ENCODE measurements at places on chromosomes 5 and 9.

GRCh38 chr5:120457839-120458507 lies 6.1 kb upstream of the PRR16 start:
- DNase-seq: peak; percentile 24

- DNase-seq: no peak
Observed at GRCh38 chr5:59790376-59790775, 103.2 kb downstream of the PDE4D start.

DNA sequence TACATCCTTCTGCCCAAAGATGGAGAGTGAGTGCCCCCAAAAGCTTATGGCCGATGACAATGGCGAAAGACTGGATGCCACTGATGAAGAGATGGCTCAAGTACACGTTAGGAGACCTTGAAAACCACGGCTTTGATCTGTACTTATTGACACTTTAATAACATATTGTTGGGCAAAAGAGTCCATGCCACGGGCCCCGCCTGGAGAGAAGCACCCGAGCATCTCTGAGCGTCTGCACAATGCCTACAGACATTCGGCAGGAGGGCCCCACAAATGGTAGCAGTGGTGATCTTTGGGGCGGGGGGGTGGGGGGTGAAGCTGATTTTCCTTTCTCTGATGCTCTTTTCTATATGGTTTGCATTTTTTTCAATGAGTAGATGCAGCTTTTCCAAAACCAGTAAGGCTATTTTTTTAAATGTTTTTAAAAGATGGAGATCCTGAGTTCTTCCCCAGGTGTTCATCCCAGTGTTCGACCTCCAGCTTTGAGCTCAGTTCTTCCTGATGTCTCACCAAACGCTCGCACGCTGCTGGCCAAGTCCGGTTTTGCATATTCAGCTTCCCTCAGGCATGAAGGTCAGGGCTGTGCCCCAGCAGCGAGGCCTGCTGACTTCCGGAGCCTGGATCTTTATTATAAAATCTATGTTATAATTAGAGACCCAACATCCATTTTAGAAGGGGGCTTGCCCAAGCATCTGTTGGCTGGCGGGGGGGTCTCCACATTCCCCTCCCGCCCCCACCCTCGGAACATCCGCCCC lies 34.3 kb upstream of the BARHL1 start:
- DNase-seq: no peak

DNA sequence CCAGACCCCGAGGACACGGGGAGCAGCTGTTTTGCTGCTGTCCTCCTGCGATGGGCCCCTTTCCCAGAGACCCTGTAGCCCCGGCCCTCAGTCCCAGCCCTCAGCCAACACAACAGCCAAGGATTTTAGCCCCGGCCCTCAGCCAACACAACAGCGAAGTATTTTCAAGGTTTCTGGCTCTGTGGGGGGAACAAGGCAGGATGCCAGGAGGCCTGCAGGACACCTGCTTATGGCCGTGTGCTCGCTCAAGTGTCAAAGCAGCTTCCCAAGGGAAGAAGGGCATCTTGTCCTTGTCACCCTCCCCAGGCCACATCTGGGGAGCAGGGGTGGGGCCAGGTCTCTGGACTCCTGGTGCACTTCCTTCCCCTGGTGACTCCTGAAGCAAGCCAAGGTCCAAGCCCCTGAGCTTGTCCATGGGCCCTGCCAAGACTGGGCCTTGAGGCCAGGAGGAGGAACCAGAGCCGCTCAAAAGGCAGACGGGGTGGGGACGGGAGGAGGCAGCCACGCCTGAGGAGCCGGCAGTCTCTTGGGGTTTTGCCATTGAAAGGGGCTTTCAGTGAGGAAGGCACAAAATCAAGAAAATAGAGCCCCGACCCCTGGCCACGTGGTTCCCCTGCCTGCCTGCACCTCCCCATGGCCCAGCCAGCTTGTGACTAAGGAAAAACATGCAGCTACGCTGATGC lies 10.8 kb downstream of the KCNT1 start:
- no peak for DNase-seq

DNA sequence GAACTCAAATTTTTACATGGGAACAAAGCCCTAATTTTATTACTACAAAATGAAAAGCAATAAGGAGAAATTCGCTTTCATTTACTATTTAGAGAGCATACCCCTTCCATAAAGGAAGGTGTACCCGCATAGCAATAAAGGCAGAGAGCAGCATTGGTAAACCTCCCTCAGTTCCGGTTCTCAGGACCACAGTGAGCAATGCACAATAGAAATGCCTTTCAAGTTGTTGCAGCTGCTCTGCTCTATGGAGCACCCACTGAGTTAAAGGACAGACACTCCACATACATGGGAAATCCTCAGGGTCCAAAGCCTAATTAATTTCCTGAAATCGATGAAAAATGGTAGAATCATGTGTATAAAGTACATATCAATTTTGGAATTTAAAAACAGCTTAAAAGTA lies 89.9 kb upstream of the MPDZ start:
- DNase-seq: no peak

- no peak for DNase-seq
Observed at GRCh38 chr5:14251733-14252132, 108.6 kb downstream of the TRIO start.

- DNase-seq: no peak
Observed at GRCh38 chr9:117092582-117092981, 322.3 kb downstream of the ASTN2 start.

DNA sequence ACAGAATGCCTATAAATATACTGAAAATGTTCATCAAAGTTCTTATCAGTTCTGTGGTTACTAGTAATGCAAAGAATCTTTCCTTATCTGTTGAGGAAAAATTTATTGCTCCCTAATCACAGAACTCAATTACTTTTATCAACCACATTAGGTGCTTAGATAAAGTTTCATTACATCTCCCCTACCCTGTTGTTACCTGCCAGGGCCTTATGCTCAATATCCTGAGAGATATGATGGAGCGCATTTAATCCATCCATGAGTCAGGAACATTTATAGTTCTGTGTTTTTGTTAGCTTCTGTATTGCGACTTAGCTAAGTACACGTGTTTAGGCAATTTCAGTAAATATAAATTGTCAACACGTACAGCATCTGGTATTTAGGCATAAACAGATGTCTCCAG lies 164.3 kb upstream of the ST8SIA4 start:
- no peak for DNase-seq

- DNase-seq: no peak
Observed at GRCh38 chr9:100498592-100498991, 25.6 kb downstream of the TMEFF1 start.

DNA sequence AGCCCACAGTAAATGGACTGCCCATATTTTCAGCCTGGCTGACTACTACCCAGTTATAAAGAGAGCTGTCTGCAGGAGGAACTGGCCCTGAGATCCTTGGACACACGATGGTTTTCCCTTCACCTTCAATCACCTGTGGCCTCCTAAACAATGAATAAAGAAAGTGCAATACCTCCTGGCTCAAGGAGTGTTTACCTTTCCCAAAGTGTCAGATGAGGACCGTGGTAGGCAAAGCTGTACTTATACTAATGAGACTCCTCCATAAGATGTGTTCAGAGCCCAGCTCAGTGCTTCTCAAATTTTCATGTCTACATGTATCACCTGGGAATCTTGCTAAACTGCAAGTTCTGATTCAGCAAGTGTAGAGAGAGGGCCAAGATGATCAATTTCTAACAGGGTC lies 284.5 kb upstream of the VLDLR start:
- DNase-seq: peak; percentile 17

GRCh38 chr9:14779566-14780022 lies 57.1 kb upstream of the CER1 start:
- DNase-seq: no peak

GRCh38 chr5:137833463-137833862 lies 34.2 kb upstream of the MYOT start:
- no peak for DNase-seq

- DNase-seq: no peak
Observed at GRCh38 chr9:115157245-115157674, 39.3 kb upstream of the TNC start.

GRCh38 chr5:77971776-77972468 lies 195.8 kb upstream of the TBCA start:
- no peak for DNase-seq

GRCh38 chr9:77729177-77729576 lies 81.1 kb upstream of the GNA14 start:
- no peak for DNase-seq

DNA sequence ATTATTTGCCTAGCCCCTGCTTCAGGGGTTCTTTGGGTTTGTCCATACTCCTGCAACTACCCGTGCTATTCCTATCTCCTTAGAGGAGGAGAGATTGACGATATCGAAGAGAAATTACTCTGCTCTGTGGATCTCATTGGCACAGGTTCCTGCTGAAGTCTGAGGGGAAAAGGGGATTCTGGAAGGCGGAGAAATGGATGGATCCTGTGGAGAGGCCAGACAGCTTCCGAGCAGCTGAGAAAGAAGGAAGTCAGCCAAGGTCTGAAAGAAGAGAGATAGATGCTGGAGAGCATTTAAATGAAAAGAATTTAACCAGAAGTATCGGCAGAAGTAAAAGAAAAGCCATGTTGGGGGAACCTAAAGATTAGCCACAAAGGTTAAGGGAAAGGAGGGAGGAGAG lies 40.4 kb upstream of the SPATA31C2 start:
- DNase-seq: no peak

DNA sequence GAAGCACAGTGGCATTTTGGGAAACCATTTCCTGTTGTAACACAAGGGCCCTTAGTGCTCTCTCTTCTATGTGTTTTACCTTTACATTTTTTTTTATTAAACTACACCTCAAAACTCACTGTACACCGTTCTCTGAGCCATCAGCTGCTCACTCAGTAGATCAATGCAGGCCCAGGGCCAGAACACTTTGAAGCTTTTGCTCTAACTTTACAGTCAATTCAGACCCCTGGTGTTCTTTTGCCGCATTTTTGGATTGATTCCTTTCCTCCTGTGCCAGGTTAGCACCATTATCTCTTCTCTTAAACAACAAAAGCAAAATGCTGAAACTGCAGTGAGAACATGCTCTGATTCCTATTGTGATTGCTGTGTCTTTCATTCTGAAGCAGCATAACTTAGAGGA lies 269.8 kb upstream of the RGMB start:
- DNase-seq: no peak

DNA sequence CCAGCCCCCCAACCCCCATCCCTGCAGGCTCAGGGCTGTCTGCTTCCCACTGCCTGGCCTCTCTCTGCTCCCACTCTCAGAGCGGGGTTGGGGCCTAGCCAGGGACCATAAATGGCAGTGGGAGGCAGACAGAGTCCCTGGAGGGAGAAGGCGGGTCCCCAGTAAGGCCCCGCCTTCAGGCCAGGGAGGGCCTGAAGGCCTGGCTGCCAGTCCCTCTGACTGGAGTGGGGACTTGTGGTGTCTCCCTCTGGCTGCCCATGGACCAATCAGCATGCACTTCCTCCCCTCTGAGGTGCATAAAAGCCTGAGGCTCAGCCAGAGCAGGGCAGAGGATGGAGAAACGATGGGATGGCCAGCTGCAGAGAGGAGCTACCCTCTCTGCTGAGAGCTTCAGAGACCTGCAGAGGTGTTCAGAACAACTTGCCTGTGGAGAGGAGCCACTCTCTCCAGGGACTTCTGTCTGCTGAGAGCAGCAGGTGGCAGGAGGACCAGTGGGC lies 2.7 kb upstream of the BTNL9 start:
- no peak for DNase-seq

DNA sequence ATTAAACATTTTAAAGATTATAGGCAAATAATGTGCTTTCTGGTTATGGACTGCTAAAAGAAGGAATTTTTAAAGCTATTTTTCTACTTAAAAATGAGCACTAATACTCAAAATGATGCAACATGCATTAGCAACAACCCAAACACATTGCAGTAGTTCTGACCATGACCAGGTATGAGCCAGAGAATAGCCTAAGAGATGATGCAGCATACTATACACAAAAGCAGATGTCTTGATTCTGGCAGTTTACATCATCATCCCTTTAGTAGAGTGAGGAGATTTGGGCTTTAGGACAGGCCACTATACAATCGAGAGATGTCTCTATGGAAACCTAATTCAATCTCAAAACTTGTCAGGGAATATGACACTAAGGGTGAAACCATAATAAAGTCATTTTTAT lies 307.1 kb downstream of the PRR16 start:
- DNase-seq: no peak

DNA sequence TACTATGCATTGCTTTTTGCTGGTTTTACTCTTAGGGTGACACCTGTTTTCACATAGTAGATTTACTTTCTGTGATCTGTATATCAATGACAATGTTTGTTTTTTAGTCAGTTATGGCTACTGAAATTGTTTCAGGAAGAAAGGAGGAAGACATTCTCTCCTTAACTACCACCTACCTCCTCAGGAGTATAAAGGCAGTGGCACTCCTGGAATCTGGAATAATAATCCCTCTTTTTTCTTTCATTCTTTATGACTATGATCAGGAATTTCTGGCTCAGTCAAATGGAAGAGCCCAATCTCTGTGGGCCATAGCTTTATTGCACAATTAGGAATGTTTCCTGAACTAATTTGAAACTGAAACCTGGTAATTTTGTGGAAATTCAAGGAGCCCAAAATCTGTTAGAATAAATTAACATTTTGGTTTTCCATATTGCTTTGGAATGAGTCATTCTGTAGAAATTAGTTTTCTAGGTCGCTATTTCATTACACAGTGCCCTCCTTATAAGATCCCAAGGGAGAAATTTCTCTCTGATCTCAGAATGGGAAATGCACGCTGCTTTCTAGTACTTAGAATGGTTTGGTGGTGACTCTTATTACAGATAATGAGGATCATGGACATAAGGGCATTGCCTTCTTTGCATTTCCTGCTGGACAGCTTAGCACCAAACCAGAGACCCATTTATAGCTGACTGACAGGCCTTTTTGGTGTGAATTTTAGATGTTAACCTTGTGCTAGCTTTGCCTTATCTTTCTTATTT lies 95.3 kb upstream of the VLDLR start:
- no peak for DNase-seq

- no peak for DNase-seq
Observed at GRCh38 chr9:81669866-81670265, 19.5 kb downstream of the TLE1 start.

DNA sequence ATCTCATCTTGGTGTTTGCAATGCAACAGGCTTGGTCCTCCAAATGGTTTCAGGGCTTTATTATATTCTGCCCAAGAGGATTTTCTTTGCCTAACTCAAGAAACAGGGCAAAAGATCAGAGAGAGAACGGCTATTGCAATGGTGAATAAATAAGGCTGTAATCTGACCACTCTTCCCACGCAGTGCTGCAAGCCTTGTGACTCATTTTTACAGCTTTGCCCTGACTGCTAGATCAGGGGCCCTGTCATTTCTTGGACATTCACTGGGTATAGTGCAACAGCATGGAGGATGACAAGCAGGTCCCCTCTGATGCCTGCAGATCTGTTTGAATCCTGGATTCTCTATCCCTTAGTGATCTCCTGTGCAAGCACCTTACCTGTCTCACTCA lies 459.1 kb downstream of the EBF1 start:
- DNase-seq: no peak

GRCh38 chr9:84600739-84601138 lies 68.8 kb upstream of the NTRK2 start:
- DNase-seq: no peak

- DNase-seq: no peak
Observed at GRCh38 chr5:9928326-9928725, 298.2 kb upstream of the TAS2R1 start.

- DNase-seq: no peak
Observed at GRCh38 chr5:109388407-109388806, 21.4 kb downstream of the PJA2 start.
